ENCODE measurements at places on chromosomes 6 and 20.
A peak's percentile ranks its signal among the peaks of the same experiment; 100 is the strongest.

GRCh38 chr20:37598575-37599342, 71.1 kb upstream of the BLCAP start:
- DNase-seq = no peak

DNA sequence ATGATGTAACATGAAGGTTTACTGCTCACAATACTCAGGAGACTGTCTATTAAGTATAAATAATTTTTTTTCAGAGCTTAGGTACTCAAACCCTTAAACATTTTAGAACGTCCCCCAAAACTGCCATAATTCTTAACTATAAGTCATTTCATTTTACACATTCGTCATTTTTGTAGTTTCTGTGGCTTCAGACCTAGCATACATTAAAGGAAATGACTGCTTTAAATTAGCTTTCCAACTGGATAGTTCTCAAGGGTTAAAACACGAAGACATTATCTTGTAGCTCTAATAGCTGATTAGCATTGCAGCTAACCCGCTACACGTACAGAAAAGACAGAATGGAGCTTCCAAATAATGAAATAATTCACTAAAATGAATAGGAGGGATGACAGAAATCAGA, 24.9 kb upstream of the PLN start:
- no peak for DNase-seq

GRCh38 chr6:32659856-32660595, 6.4 kb downstream of the HLA-DQB1 start:
- DNase-seq = no peak

- peak; percentile 55 for DNase-seq
These were observed 1.2 kb downstream of the MYB start for GRCh38 chr6:135182071-135183001.

DNA sequence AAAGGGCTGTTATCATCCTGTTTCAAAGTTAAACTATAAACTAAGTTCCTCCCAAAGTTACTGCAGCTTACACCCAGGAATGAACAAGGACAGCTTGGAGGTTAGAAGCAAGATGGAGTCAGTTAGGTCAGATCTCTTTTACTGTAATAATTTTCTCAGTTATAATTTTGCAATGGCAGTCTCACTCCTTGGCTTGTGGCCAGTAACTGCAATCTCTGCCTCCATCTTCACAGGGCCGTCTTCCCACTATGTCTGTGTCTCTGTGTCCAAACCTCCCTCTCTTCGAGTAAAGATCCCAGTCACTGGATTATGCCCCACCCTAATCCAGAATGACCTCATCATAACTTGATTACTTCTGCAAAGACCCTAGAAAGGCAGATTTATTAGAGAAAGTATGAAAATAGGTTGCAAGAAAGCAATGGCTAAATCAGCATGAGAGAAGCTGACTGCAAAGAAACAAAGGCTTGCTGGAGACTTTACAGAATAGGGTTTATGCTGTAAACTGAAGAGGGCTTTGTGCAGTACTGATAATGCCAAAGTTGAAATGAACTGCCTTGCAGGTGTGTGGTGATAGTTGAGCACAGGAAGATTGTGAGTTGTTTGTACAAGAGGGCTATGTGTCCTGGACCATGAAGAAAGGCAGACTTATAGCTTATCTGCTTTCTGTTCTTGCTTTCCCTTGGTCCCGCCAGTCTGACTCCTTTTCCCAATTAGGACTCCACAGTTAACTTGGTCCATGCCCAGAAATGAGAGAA, 28.4 kb downstream of the GPX6 start:
- DNase-seq = no peak

DNA sequence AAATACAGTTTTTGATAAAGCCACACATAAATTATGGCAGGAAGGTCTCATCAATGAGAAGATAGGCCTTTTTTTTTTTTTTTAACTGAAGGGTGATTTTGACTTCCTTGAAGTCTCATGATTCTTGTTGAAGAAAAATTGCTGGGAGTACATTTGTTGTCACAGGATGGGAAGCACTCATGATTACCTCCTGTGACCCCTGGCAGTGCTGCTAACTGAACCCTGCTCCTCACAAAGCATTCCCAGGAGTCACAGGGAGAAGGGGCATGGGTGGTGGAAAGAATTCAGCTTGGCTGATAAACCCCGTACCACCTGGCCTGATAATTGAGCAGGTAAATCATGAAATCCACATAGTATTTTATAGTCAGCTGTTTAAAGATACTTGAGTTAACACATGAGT, 86.9 kb downstream of the CD109 start:
- DNase-seq = no peak

GRCh38 chr6:67391955-67392354, 1243.1 kb upstream of the ADGRB3 start:
- no peak for DNase-seq

- no peak for DNase-seq
These were observed 422.6 kb upstream of the MMS22L start for GRCh38 chr6:97705568-97705967.

DNA sequence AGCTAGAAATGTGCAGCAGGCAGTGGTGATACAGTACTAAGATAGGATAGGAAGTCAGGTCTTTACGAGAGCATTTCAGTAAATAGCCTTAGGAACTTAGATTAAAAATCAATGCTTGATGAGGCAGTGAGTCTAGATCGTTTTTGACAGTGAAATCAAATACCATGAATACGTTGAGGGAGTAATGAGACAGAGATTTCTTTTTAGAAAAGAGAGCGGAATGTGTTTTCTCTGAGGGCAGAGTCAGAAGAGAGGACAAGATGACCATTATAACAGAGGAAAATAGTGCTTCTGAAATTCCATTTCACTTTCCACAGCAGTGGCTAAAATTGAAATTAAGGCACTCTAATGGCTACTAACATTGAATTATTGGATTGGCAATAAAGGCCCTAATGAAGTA, 339.6 kb downstream of the UTRN start:
- no peak for DNase-seq

DNA sequence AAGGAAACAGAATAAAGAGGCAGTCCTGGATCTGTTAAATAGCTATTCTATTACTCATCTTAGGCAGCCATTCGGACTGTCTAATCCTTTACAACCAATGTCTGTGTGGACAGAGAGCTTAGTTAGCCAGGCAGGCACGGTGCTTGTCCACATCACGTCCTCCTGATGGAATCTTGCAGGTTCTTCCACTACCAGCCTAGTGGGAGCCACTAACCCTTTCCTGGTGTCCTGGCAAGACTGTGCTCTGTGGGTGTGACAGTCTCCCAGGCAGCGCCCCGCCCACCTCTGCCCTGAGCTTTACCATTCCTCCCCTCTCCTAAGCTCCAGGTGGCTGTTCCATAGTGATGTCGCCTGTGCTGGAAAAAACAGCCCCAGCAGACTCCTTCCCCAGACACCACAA, 78.3 kb upstream of the CLDN20 start:
- no peak for DNase-seq

GRCh38 chr6:142300302-142300701, 1.5 kb upstream of the ADGRG6 start:
- no peak for DNase-seq

GRCh38 chr6:11804701-11805100, 26.1 kb upstream of the ADTRP start:
- DNase-seq = no peak

- no peak for DNase-seq
These were observed 77.5 kb upstream of the RIPOR2 start for GRCh38 chr6:25013246-25013645.

GRCh38 chr6:169161572-169162167, 92.0 kb downstream of the THBS2 start:
- DNase-seq = no peak

- DNase-seq = no peak
These were observed 1.0 kb upstream of the SPATA2 start for GRCh38 chr20:49916146-49917002.

DNA sequence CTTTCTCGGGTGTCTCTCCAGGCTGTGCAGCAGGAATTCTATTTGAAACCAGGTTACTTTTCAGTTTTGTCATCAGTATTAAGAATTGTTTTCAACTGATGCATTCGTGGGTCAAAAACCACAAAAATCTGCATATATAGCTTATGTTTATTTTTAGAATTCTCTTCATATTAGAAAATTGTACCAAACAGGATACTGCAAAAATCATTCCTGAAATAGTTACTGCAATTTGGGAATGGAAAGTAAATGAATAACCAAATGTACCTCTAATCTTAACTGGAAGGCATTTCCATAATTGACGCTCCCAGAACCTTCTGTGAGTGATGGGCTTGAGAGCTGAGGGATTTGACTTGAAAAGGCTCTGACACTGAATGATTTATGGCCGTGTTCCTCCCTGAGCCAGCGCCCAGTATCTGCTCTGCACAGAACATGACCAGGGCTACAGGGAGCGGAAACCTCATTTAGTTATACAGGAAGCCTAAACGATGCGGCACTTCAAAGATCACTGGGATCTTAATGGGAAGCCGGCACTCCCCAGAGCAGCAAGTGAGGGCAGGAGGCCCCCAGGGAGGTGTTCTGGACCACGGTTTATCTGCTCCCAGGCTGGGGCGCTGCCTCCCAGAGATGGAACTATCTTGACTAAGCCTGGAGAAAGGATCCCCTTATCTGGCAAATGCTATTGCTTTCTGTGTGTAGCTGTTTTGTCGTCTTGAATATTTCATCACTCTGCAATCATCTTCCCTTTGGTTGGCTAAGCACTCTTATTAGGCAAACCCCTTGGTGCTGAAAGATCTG, 446.0 kb downstream of the QKI start:
- no peak for DNase-seq

- no peak for DNase-seq
These were observed 93.3 kb upstream of the GCM1 start for GRCh38 chr6:53241938-53242337.

DNA sequence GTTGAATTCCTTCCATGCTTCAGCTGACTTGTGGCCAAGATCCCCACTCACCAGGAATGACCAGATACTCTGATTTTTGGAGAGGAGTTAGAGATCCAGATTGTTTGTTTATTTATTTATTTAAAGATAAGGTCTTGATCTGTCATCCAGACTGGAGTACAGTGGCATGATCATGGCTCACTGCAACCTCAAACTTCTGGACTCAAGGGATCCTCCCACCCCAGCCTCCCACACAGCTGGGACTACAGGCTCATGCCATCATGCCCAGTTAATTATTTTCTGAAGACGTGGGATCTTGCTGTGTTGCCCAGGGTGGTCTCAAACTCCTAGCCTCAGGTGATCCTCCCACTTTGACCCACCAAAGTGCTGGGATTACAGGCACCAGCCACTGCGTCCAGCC, 4.1 kb upstream of the SPATA2 start:
- no peak for DNase-seq

GRCh38 chr6:49849213-49849907, 17.0 kb downstream of the CRISP1 start:
- peak; percentile 14 for DNase-seq

GRCh38 chr20:38092260-38092857, 58.8 kb downstream of the RPRD1B start:
- no peak for DNase-seq

DNA sequence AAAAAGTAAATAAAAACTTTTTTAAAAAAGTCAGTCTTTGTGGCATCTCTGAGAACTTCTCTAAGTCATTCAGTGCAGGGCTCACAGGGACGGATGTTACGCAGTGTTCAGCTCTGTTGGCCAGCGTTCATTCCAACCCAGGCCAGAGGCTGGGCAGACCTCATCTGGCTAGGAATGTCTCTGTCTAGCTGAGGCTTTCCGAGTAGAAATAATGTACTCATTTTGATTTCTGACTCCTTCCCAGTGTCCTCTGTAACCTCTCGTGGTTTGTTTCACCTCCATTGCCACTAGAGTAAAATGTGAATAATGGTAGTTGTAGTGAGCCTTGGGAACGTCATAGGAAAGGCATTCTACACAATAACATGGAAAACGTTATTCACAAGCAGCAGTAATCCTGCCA, 135.1 kb downstream of the TMEM242 start:
- no peak for DNase-seq

- no peak for DNase-seq
These were observed 204.8 kb downstream of the TPBG start for GRCh38 chr6:82568290-82568993.

DNA sequence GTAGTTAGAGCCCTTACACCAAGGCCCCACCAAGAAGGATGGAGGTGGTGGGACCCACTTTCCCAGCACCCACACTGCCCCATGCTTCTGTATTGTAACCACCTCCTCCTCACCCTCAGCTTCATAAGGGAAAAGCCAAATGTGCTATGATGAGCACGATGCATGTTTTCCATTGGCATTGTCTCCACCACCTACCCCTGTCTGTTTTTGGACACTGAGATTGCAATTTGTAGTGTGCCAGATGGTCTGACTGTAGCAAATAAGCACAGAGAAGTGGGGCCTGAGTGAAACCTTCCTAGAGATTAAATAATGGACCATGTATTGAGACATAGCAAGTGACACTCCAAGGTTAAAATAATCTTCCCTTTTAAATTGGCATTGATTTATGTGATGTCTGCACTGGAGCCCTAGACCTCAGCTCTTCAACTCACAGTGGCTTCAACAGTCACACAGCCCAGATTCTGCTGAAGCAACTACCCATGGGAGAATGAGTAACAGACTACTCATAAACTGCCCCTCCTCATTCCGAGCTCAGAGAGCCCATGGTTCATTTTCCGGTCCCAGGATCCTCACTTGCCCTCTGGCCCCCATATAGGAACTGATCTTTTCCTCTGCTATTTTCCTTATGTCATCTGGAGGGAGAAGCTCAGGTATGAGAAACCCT, 177.9 kb downstream of the COL9A1 start:
- DNase-seq = no peak

- DNase-seq = no peak
These were observed 192.5 kb upstream of the RREB1 start for GRCh38 chr6:6915219-6915618.

GRCh38 chr6:134041093-134041492, 11.3 kb downstream of the SLC2A12 start:
- DNase-seq = no peak

- DNase-seq = no peak
These were observed 165.7 kb downstream of the SOD2 start for GRCh38 chr6:159527351-159527750.

DNA sequence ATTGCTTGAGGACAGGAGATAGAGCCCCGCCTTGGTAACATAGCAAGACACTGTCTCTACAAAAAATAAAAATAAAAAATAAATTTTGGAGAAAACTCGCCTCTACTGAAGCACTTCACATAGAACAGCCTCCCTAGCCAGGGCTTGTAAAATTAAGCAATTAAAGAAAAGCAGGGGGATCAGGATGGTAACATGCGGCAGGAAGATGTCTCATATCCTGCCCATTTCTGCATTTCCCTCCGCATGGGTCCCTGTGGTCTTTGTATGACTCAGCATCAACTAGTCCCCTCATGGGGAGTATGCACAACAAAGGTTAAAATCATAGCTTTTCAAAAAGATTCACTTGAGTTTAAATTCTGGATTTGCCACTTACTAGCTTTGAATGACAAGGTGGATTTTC, 379.0 kb downstream of the EPHA7 start:
- no peak for DNase-seq

- DNase-seq = no peak
These were observed 12.3 kb downstream of the CYP21A2 start for GRCh38 chr6:32050562-32050961.

- no peak for DNase-seq
These were observed 45.2 kb upstream of the RSPO3 start for GRCh38 chr6:127073222-127073621.

- DNase-seq = no peak
These were observed 78.5 kb upstream of the SIRPA start for GRCh38 chr20:1816384-1817381.

Data from stimulated activated naive CD4-positive, alpha-beta T cell (primary cell).